ENCODE measurements at places on chromosomes 7 and 10. TPM values are rescaled to one million over a fixed set of nuclear protein-coding genes. Genes with fewer than 3 reads are reported as not detected.
A peak's percentile ranks its signal among the peaks of the same experiment; 100 is the strongest.

GRCh38 chr10:129962872-129963640 is 1.0 kb downstream of the EBF3 start:
- peak; percentile 59 for DNase-seq

GRCh38 chr10:126255313-126255712 is 133.0 kb downstream of the ADAM12 start:
- no peak for DNase-seq

GRCh38 chr7:99618726-99619125 is 2.0 kb downstream of the ZSCAN25 start:
- DNase-seq = no peak

- DNase-seq = no peak
These were observed 31.3 kb downstream of the RABGEF1 start for GRCh38 chr7:66771795-66772194.

DNA sequence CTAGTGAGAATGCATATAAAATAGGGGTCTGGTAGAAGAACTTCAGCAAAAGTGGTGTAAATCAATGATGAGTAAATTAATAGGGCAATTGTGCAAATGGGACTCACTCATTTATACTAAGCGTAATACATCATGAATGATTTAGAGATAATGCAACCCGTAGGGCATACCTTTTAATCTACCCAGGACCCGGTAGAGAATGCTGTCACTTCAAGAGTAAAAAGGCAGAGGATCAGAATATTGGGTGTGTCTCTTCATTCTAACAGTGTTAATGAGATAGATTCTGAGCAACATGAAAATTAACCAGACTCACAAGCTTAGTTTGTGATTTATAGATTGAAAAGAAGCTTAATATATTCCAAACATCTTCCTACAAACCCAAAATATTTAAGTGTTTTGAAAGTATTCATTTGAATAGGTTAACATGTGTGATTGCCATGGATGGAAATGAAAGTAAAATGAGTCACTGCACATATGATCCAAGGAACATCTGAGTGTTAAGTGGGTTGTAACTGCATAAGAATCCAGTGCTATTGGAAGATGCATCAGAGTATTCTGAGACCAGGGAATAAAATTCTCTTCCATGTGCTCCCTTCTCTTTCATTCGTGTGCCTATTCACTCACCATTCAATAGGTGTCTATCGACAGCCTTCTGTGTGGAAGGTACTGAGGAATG is 690.6 kb downstream of the AUTS2 start:
- DNase-seq = peak; percentile 5

DNA sequence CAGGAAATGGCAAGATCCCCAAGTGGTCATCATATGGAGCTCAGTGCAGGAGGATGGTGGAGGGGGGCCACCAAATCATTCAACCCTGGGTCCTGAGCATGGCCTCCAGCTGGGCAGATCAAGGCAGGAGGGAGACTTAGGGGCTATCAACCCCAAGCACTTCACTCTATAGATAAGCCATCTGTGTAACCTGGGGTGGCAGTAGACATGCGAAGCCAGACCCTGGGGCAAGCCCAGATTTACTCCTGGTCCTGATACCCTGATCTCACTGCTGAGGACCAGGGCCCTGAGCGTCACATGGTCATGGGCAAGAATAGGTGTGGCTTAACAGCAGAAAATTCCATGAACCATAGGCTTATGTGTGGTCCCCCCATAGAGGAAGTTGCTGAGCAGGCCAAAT is 173.0 kb upstream of the ADCY1 start:
- no peak for DNase-seq

DNA sequence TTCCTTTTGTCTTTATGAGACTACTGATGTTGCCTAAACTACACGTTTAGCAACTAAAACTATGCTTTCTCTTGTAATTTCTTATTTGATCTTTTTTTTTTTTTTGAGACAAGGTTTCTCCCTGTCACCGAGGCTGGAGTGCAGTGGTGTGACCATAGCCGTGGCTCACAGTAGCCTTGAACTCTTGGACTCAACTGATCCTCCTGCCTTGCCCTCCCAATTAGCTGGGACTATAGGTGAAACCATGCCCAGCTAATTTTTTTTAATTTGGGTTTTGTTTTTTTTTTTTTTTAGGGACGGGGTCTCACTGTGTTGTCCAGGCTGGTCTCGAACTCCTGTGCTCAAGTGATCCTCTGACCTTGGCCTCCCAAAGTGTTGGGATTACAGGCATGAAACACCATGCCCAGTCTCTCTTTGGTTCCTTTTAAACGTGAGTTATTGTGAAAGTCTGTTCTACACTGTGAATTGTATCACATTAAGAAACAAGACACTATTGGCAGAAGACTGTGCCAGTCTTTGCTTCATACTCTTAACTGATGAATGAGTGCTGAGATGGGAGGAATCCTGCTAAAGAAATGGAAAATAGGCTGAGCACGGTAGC is 6.4 kb downstream of the TMEM248 start:
- DNase-seq = no peak

- no peak for DNase-seq
These were observed 28.8 kb upstream of the DNAH11 start for GRCh38 chr7:21514062-21514461.

DNA sequence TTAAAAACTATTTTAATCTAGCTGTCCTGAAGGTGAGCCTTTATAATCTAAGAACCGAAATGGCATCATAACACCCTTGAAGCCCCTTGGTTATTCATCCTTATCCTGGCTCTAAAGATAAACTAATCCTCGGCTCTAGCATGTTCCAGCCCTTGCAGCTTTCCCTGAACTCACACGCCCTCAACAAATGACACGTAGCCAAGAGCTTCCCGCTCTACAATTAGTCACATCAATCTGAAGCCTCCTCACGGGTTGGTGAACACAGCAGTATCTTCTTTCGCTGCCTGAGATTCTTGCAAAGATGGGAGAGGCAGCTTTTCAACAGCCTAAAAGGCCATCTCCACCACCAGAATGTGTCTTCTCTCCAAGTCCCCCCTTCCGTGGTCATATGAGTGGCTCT is 4.1 kb downstream of the FRMD4A start:
- DNase-seq = no peak

DNA sequence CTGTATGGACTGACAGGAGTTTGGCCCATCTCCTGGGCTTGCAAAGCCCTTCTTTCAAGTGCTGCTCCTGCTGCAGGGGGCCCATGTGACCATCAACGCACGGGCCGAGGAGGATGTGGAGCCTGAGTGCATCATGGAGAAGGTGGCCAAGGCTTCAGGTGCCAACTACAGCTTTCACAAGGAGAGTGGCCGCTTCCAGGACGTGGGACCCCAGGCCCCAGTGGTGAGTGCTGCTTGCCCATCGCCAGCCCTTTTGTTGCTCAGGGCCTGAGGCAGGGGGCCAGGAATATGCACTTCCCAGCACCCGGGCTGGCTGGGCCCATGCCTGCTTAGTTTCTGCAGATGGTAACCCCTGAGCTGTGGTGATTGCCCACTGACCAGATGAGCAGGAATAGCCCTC is 8.7 kb downstream of the PGAM2 start:
- no peak for DNase-seq

- no peak for DNase-seq
These were observed 149.3 kb upstream of the NRP1 start for GRCh38 chr10:33483816-33484190.

GRCh38 chr10:45096001-45096400 is 95.3 kb downstream of the ZNF22 start:
- no peak for DNase-seq

The RPS24 gene
- total RNA-seq = 3,613 TPM

The GNAT3 gene
- total RNA-seq = not detected

The SEMA4G gene
- 0.81 TPM for total RNA-seq

All from fibroblast of the aortic adventitia (primary cell).